ENCODE measurements at places on chromosomes 2 and 18.

- no peak for DNase-seq
These were observed 155.9 kb downstream of the FMNL2 start for GRCh38 chr2:152490686-152491455.

GRCh38 chr18:72674710-72675109 is 130.6 kb upstream of the CBLN2 start:
- no peak for DNase-seq

GRCh38 chr2:2901384-2902345 is 476.0 kb downstream of the EIPR1 start:
- peak; percentile 26 for DNase-seq

DNA sequence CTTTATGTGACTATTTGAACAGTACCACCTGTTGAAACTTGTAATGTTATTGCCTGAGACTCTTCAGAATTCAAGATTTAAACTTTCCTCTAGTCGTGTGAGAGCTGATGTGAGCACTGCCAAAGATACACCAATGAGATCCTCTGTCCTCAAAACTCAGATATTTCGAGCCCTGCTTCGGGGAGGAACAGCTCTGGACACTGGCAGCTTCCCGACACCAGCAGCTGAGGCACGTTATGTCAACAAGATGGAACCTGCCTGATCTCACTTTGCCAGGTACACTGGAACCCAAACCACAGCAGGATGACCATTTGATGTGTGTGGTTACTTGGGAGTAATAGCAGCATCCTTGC is 319.9 kb upstream of the RBMS1 start:
- DNase-seq, result no peak

DNA sequence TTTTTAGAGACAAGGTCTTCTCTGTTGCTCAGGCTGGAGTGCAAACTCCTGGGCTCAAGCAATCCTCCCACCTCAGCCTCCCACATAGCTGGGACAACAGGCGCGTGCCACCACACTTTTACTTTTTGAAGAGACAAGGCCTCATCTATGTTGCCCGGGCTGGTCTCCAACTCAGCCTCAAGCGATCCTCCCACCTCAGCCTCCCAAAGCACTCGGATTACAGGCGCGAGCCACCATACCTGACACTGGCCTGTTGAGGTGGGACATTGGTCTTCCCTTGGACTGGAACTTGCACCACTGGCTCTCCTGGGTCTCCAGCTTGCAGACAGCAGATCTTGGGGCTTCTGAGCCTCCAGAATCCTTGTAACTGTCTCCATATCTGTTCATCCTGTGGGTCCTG is 75.6 kb downstream of the NDUFA10 start:
- no peak for DNase-seq

DNA sequence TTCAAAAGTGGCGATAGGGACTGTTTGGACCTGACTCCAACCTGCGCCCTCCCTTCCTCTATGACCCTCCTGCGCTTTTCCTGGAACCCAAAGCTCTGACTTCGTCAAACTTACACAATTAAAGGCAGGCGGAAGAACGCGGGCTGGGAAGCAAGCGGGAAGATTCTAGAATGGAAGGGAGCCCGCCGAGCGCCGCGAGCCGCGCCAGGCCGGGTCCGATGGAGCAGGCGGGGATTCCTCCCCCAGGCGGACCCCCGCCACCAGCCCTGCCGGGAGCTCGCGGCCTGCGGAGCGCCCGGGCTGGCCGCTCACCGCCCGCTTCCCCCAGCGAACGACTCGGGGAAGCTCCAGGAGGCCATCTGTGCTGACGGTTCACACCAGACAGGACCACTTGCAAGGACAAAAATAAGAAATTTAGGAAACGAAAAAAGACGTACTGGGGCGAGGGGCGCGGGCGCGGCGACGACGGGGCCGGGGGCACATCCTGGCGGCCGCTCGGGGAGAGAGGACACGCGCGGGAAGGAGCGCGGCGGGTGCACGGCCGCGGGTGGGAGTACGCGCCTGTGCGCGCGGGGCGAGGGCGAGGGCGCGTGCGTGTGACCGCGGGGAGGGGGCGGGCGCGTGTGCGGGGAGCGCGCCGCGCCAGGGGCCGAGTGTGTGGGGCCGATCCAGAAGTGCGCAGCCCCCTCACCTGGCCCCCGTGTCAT is 1.1 kb upstream of the SALL3 start:
- no peak for DNase-seq

- peak; percentile 69 for DNase-seq
These were observed 36.0 kb downstream of the LBH start for GRCh38 chr2:30267161-30267975.

- DNase-seq, result no peak
These were observed 15.7 kb downstream of the GPC1 start for GRCh38 chr2:240451108-240451611.

GRCh38 chr2:105324101-105324500 is 5.4 kb downstream of the TGFBRAP1 start:
- DNase-seq, result no peak

GRCh38 chr18:26746398-26746797 is 119.1 kb downstream of the AQP4 start:
- no peak for DNase-seq

DNA sequence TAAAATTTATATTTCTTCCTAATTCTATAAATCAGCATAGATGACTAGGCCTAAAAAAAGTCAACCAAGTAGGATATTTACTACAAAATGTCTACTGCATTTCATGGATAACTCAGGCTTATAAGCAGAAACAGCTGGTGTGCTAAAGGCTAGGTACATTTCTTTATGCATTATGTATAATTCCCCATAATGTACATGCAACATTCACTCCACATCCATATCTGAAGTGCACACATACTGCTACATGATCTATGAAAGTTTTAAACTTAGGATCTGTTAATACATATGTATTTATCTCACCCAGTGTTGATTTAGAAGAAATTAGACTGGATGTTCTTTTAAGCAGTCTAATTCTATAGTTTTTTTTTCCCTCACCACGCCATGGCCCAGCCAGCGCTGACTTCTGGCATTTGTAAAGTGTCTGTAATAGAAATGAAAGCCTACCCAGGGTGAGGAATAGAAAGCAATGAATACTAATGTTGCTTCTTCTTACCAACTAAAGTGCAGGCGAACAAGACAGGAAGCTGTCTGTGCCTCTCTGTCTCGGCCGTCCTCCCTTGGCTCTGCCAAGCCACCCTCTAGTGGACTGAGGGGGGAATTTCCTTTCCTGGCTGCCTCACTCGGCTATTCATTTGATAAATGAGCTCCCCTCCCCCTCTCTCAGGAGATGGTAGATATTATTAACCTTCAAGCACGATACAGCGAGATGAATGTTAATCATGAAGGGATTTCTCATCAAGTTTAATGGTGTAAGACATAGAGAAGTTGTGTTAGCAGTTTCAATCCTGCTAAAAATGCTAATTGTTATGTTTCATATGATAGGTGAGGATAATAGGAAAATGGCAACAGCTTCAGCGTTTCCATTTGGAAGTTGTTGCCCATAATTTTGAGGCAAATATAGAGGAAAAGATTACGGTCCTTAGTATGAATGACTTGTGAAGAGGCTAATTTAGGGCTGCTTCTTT is 384.5 kb downstream of the MTX2 start:
- peak; percentile 59 for DNase-seq
